Adipocyte (in vitro differentiated cells): ENCODE measurements at places on chromosomes 5 and 9.

GRCh38 chr5:16313761-16314160 is 134.2 kb upstream of the MARCHF11 start:
- no peak for DNase-seq

GRCh38 chr9:6884990-6885389 is 127.2 kb downstream of the KDM4C start:
- no peak for DNase-seq

GRCh38 chr9:22976454-22976853 is 529.8 kb downstream of the DMRTA1 start:
- peak; percentile 48 for DNase-seq

DNA sequence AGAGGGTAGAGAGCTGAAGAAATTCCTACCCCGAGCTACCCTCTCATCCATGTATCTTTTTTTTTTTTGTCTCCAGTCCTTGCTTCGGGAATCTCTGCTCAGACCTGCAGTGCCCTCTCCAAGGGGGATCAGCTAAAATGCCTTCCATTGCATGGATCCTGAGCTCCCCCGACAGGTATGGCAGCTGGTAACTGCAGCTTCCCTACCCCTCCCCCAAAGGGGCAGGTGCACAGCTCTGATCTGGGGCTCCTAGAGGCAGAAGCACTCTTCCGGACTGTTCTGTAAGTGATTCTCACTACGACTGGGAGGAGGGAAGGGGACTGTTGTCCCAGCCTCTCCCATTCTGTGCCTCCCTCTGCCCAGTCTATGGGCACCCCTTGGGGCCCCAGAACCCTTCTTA is 169.6 kb downstream of the MELK start:
- no peak for DNase-seq

- DNase-seq, result no peak
Measured at GRCh38 chr9:93683331-93684134, 107.1 kb downstream of the PHF2 start.

GRCh38 chr5:61055434-61056006 is 106.7 kb downstream of the SMIM15 start:
- DNase-seq, result peak; percentile 69

- no peak for DNase-seq
Measured at GRCh38 chr5:108925073-108925472, 177.4 kb downstream of the FER start.
